ENCODE measurements at places on chromosomes 2 and 18.

DNA sequence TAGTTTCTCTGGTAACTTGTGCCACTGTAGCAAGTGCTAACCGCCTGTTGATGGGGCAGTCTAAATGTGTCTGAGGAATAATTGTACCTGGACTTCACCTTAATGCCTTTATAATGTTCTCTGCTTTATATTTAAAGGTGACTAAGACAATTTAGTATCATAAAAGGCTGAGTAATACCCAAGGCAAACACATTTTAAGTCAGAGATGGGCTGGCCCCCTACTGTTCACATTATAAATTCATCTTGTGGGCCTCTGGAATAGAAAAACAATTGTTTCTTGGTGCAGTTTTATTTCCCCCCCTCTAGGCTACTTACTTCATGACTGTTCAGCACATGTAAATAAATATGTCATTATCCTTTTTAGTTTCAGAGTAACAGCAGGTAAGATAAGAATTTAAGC is 559.3 kb upstream of the PIK3C3 start:
- no peak for DNase-seq

GRCh38 chr2:118939994-118940393 is 2.0 kb upstream of the MARCO start:
- no peak for DNase-seq

DNA sequence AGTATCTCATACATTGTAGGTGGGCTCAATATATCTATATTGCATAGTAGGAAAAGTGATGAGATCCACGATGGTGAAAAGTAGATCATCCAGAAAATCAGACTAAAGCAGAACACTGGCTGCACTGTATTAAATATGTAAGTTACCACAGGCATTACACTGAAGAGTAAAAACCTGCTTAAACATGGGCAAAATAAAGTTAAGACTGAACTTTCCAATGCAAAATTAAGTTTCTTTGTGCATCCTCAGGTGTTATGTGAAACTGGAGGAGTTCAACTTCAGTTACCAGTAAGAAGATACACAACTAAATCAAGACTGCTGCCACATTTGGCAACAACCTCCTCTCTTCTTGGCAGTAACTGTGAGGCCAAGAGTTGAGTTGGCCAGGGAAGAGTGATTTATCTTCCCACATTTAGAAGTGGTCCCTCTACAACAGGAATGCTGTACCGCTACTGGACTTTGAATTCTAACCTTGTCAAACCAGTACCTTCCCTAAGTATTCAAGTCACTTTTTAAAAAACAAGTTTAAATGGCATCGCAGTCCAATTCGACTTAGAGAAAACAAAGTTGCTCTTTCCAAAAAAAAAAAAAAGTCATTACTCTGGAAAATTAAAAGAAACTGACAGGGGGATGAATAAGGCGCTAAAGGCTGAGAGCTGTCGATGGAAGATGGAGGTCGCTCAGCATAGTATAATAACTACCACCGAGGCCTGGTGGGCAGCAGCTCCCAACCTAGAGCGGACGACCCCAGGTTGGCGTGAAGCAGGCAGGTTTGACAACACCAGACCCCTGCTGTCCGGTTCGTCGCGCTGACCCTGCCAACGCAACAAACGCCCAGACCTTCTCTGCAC is 1.1 kb downstream of the MAP4K3 start:
- DNase-seq, result peak; percentile 67

- DNase-seq, result peak; percentile 74
These were observed 52.8 kb downstream of the RPL37A start for GRCh38 chr2:216551234-216552068.

DNA sequence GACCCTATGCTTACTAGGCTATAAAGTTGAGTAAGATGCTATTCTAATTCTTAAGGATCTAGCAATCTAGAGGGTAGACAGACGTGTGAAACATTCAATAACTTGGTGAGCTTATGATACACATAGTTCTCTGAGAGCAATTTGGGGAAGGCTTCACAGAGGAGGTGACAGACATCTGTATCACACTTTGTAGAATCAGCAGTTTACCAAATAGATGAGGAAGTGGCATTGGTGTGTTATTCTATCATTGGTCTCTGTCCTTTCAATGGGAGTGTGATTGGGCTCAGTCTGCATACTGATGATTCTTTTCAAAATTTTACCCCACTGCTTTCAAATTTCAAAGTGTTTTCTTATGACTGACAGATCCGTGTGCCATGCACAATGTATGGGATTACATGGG is 47.0 kb upstream of the TMEM178A start:
- DNase-seq, result no peak

GRCh38 chr2:71385012-71385411 is 53.4 kb downstream of the ZNF638 start:
- DNase-seq, result peak; percentile 86

DNA sequence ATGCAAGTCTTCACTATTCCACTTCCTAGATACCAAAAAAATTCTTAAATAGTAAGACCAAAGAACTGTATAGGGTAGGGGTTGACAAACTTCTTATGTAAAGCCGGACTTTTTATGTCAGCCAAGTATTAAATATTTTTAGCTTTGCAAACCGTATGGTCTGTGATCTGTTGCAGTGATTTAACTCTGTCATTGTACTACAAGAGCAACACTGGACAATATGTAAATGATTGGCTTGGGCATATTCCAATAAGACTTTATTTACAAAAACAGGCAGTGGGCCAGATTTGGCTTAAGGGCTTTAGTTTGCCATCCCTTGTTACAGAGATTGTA is 48.0 kb downstream of the MGAT5 start:
- no peak for DNase-seq

- no peak for DNase-seq
These were observed 66.0 kb upstream of the MGAT4A start for GRCh38 chr2:98796775-98797544.

- peak; percentile 84 for DNase-seq
These were observed 618 bp upstream of the TNS1 start for GRCh38 chr2:218003281-218003944.

DNA sequence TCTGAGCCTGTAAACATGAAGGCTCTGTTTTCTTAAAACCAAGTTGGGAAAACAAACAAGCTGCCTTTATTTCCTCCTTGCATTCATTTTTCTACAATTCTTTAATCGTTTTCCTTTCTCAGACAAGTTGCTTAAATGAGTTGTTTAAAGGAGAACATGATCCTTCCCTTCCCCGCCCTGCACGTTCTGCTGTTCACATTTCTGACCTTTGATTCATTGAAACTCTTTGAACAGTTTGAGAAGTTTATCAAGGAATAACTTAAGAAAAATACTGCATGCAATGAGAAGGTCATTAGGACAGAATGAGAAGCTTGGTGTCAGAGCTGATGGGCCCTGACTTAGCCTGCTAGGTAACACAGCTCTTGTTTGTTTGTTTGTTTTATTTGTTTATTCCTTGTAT is 181.6 kb downstream of the PARD3B start:
- no peak for DNase-seq

DNA sequence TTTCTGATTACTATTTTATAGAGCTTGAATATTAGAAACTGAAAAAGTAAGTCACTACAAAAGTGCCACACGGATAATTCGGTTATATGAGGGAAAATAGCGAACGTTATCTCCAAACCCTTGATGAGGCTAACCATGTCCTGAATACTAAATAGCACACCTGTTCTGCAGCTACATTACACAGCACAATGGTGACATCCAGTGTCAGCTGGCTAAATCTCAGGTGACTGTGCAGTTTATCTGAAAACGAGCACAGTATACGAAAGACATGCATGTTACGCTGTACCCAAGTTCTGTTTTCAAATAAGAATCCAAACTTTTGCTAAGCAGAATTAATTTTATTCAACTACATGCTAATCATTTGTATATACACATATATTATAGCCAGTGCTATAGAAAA is 9.0 kb downstream of the CCDC68 start:
- DNase-seq, result no peak

- no peak for DNase-seq
These were observed 5.7 kb downstream of the AGBL5 start for GRCh38 chr2:27057184-27057583.

GRCh38 chr2:64296695-64297346 is 152.6 kb upstream of the PELI1 start:
- no peak for DNase-seq

DNA sequence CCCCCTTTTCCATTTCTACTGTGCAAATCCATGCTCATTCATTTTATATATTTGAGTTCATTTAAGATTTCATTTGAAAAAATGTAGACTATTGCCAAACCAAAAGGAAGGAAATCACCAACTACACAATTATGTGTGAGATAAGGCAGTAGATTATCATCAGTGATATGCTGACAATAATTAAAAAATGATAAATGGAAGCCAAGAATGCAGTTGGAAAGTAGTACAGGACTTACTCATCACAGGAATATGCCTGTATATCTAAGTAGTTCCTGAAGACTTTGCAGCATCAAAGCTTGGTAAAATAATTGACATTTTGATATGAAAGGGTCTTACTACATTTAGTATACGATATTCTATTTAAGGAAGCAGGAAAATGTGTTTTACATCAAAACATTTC is 166.1 kb upstream of the OTX1 start:
- peak; percentile 45 for DNase-seq

DNA sequence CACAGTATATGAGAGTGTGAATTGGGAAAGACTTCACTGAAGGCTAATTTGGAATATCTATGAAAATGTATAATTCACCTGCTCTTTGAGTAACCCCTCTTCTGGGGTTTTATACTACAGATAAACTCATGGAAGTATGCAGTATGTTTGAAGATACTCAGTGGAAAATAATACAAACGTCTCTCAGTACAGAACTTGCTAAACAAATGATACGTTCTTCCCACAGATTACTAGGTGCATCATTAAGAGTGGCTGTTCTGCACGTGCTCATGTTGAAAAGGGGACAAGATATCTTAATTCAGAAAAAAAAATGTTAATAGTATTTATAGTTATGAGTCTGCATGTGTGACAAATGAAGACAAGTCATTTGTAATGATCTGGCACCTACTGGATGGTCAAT is 70.2 kb upstream of the EPAS1 start:
- no peak for DNase-seq

GRCh38 chr2:211159972-211160371 is 603.6 kb downstream of the CPS1 start:
- DNase-seq, result no peak

DNA sequence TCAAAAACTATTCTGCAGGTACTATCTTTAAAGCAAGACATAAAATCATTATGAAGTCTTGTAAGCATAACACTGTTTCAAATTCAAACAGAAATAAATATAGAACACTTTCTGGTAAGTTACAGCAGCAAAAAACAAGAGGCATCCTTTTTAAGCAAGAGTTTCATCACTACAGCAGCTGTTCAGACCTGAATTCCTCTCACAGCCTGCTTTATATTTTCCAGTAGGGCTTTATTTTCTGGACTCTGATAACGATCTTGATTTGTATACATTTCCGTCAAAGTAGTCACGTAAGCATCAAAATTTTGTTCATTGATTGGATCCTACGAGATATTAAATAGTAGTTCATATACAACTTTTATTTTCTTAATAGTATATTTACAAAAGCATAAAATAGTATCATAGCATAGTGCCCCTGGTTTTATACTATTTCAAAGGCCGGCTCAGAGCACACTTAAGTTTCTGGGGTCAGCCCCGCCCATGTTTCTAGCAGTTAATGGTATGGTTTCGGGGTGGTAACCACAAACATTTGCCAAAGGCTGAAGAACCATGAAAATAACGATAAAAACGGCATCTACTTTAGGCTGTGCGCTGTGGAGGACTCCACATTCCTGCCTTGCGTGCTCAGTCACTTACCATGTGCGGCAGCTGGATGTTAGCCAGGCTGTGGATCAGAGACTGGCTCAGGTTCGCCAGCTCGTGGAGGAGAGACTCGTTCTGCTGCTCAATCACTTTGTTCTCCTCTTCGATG is 47.5 kb upstream of the PXDN start:
- DNase-seq, result peak; percentile 99

DNA sequence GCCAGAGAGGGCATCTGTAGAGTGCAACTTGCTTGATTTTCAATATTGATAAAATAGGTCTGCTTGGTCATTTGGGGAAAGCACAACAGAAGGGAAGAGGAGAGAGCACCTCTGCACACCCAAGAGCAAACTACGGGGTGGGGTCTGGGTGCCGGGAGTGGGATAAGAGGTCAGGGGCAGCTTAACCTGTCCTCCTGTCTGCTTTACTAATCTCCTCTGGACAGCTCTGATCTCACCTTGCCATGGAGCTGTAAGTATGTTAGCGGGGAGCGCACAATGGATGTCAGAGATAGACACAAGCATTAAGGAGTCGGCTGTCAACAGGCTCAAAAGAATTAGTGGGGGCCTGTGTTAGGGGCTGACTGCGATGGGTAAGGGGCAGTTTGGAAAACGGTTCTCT is 328.7 kb downstream of the CYRIA start:
- no peak for DNase-seq

DNA sequence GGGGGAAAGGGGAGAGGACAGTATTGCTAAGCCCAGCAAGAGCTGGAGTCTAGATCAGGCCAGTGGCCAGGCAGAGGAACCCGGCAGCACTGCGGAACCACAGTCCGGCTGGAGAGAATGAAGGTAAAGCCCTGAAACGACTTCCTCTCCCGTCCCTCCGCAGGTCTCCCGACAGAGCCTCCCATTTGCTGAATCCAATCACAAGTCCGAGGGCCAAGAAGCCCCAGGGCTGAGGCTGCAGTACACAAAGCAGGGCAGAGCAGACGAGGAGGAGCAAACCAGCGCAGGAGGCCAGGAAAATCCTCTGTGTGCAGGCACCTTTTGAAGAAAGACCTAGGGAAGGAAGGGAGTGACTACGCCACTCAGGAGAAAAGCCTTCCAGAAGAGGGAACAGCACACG is 104.4 kb downstream of the OSBPL1A start:
- no peak for DNase-seq

DNA sequence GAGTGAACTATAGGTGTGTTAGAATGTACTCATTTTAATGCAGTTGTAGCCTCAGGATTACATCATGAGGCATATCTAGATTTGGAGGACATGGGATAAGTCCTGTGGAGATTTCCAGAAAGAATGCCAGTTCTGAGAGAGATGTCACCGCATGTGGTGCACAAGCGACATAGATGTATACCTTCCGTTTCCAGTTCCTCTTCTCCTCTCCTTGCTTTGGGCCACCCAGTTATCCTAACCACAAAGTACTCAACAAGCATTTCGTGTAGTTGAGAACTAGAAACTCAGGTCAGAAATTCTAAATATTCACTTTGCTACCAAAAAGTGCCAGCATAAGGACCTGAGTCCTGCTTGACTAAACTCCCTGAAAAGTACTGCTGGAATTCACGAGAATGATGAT is 66.5 kb downstream of the KCTD18 start:
- no peak for DNase-seq

Measured in EH (cell line).